ENCODE measurements at places on chromosomes 2 and 18.
A peak's percentile ranks its signal among the peaks of the same experiment; 100 is the strongest.

- peak; percentile 35 for DNase-seq
- no peaks in the 10 kb centered on the region for H3K27me3 ChIP-seq
- H3K4me3 ChIP-seq = peak overlapping the region; percentile 46
- H3K4me1 ChIP-seq = peaks cover 64% of the 10 kb centered on the region
Measured at GRCh38 chr18:76450452-76451395, 44.3 kb downstream of the ZNF516 start.

DNA sequence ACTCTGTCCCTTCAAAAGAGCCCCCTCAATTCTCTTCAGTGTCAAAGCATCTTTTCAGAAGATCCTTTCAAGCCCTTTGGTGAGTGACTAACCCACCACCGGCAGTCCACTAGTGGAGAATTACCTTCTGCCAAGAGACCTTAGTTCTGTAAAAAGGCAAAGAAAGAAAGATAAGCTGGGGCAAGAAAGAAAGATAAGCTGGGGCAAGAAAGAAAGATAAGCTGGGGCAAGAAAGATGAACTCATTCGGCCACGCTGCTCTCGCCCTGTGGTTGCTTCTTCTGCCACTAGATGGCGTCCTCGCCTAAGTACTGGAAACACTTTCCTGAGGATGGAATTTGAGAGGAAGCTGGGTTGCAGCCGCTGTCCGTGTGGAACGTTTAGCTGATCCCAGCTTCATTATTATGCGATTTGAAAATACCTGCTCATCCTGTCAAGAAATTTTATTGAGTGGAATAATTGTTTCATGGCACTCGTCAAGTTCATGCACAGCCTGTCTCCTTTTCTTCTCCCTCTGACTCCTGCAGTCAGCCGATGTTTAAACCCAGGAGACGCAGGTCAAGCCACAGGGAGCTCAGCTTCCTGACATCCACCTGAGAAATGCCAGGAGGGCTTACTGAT lies 17.3 kb upstream of the ANXA4 start:
- H3K4me1 ChIP-seq = no peaks in the 10 kb centered on the region
- peak; percentile 82 for DNase-seq
- H3K4me3 ChIP-seq = no peak overlapping the region
- H3K27ac ChIP-seq = no peak overlapping the region
- no peaks in the 10 kb centered on the region for H3K36me3 ChIP-seq

DNA sequence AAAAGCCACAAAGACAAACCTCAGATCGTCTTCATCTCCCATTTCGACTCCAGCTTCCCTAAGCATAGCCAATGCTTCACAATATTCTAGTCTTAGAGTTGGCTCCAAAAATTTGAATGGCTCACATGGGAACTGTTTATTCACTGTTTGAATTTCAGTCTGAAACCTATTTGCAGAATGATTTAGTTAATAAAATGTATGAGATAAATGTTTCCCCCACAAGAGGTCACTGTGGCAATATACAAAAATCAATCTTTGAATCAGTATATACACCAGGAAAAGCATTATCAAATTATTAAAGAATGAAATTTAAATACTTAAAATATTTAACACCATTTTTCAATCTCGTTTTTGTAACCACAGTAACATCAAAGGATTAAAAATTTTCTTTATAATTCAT lies 40.0 kb upstream of the MCM6 start:
- H3K27ac ChIP-seq = no peak overlapping the region
- H3K27me3 ChIP-seq = no peaks in the 10 kb centered on the region
- no peaks in the 10 kb centered on the region for H3K4me1 ChIP-seq
- H3K36me3 ChIP-seq = peaks cover 22% of the 10 kb centered on the region

- H3K27ac ChIP-seq = no peak overlapping the region
- H3K27me3 ChIP-seq = no peaks in the 10 kb centered on the region
- H3K36me3 ChIP-seq = no peaks in the 10 kb centered on the region
- H3K4me3 ChIP-seq = no peak overlapping the region
Measured at GRCh38 chr18:56238576-56238975, 399.8 kb downstream of the TXNL1 start.

DNA sequence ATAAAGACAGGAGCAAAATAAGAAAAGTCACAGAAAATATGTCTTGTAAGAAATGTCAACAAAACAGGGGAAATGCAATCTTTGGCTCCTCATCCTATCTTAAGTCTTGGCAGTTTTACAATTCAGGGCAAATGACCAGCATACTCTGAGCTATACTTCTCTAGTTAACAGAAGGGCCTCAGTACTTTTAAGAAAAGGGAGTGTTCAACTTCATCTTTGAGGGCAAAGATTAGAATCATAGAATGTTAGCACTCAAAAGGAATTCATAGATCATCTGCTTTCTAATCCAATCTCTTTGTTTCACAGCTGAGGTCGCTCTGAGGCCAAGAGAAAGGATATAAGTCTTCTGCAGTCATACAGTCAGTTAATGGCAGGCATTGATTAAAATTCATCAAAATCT lies 174.0 kb upstream of the NT5C1B start:
- no peak for DNase-seq
- no peaks in the 10 kb centered on the region for H3K36me3 ChIP-seq
- H3K27ac ChIP-seq = no peak overlapping the region
- H3K27me3 ChIP-seq = no peaks in the 10 kb centered on the region

DNA sequence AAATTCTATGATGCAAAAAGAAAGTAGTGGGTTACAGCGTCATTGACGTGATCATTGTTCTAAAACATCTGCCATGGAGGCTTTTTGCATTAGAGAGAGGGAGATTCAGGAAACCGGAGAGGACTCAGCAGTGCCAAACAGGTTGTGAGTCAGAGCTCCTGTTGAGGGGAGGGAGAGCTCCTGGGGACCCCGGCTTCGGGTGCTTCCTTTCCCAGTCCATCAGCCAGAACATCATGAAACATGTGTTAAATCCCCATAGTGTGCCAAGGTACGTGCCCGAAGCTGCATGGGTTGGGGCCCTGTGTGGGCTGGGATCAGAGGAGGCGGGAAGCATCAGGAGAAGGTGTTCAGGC lies 791 bp upstream of the CYRIA start:
- no peak overlapping the region for H3K4me3 ChIP-seq
- H3K27ac ChIP-seq = no peak overlapping the region
- H3K27me3 ChIP-seq = peaks cover 12% of the 10 kb centered on the region
- no peaks in the 10 kb centered on the region for H3K36me3 ChIP-seq
- peaks cover 31% of the 10 kb centered on the region for H3K4me1 ChIP-seq

DNA sequence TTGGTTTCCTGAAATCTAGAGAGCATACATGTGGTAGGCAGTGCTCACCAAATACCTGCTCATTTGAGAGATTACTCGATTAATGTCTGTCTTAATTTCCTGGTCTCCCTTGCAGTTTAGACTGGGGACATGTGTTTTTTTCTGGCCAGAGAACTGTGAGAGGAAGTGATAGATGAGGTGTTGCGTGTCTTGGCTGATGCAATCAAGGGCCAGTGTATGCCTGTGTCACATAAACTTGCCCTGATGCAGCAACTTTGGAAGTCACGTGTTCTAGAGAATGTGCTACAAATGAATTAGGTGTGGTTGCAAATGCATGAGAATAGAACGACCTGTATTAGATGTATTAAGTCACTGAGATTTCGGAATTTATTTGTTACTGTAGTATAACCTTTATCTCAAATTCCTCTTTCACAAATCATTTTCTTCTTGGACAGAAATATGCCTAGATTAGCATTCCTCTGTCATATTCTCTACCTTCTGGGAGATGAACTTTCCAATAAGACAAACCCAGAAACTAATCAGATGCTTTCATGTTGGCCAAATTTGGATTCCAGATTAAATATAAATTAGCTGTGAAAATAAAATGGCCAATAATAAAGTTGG lies 9.9 kb upstream of the IL1A start:
- no peaks in the 10 kb centered on the region for H3K27me3 ChIP-seq
- H3K36me3 ChIP-seq = no peaks in the 10 kb centered on the region
- no peak overlapping the region for H3K27ac ChIP-seq
- H3K4me3 ChIP-seq = no peak overlapping the region

GRCh38 chr18:50398947-50399346 lies 24.1 kb downstream of the SKA1 start:
- DNase-seq = no peak
- H3K27ac ChIP-seq = no peak overlapping the region
- no peak overlapping the region for H3K4me3 ChIP-seq
- no peaks in the 10 kb centered on the region for H3K4me1 ChIP-seq
- H3K36me3 ChIP-seq = peaks cover 17% of the 10 kb centered on the region

DNA sequence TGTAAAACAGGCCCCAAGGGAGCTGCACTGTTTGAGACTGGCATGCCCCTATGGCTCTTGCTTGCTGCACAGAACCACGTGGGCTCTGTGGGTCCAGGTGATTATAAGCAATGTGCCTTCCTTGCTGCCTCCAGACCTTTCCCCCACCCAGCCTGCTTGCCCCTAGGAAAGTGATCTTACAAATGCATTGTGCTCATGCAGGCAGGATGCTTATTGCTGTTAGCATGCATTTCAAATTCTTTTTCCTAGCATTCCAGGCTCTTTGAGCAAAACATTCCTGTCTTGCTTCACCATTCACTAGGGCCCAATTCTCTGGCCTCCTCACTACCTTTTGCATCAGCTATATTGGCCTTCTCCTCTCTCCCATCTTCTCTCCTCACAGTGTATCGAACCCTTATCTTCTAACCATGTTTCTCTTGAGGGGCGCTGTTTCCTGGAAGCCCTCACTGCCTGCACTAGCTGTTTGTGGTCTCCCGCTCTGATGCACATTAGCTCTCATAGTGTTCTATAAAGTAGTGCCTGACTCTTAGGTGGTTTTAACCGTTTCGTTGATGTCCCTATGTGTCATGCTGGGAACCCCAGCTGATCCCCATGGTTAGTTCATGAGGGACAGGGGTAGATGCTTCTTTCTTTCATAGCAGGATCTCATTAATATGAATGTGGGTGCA lies 152.9 kb upstream of the EPAS1 start:
- H3K27me3 ChIP-seq = no peaks in the 10 kb centered on the region
- no peaks in the 10 kb centered on the region for H3K4me1 ChIP-seq
- DNase-seq = no peak
- H3K4me3 ChIP-seq = no peak overlapping the region
- no peaks in the 10 kb centered on the region for H3K36me3 ChIP-seq
- H3K27ac ChIP-seq = no peak overlapping the region

DNA sequence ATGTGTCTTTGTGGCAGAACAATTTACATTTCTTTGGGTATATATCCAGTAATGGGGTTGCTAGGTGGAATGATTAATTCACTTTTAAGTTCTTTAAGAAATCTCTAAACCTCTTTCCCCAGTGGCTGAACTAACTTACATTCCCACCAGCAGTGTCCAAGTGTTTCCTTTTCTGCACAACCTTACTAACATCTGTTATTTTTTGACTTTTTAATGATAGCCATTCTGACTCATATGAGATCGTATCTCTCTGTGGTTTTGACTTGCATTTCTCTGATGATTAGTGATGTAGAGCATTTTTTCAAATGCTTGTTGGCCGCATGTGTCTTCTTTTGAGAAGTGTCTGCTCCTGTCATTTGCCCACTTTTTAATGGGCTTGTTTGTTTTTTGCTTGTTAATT lies 43.1 kb upstream of the PTH2R start:
- H3K4me1 ChIP-seq = peaks cover 5% of the 10 kb centered on the region
- peaks cover 1% of the 10 kb centered on the region for H3K36me3 ChIP-seq
- H3K4me3 ChIP-seq = no peak overlapping the region
- H3K27me3 ChIP-seq = no peaks in the 10 kb centered on the region
